ENCODE measurements at places on chromosomes 1 and 21.

DNA sequence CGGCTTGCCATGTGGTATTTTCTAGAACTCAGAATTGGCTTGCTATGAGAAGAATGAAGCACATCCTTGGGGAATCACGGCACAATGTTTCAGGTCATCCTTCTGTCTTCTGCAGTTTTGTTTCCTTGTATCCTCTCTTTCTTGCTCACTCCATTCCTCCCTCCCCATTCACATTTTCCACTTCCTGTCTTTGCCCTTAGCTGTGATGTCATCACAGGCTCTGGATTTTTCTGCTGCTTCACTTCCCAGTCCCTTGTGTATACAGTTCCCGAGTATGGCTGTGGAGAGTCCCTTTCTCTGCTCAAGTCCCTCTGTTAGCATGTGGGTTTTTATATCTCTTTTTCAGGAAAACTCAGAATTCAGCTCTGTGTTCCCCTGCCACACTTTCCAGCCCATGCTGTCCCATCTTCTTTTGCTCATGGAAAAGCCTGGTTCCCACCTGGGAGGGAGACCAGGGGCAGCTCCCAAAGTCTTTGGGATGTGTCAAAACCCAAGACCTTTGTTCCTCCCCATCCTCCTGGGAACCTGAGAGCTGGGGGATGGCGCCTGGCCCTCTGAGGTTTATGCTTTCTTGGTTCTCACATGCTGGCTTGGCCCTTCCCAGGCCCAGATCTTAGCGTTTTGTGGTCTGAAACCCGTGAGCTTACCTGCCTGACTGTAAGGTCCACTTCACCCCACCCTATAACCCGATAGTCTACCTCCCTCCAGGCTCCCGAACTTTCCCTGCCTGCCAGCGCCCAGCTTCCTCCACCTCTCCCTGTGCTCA is 4.8 kb upstream of the RGS16 start:
- DNase-seq = no peak

DNA sequence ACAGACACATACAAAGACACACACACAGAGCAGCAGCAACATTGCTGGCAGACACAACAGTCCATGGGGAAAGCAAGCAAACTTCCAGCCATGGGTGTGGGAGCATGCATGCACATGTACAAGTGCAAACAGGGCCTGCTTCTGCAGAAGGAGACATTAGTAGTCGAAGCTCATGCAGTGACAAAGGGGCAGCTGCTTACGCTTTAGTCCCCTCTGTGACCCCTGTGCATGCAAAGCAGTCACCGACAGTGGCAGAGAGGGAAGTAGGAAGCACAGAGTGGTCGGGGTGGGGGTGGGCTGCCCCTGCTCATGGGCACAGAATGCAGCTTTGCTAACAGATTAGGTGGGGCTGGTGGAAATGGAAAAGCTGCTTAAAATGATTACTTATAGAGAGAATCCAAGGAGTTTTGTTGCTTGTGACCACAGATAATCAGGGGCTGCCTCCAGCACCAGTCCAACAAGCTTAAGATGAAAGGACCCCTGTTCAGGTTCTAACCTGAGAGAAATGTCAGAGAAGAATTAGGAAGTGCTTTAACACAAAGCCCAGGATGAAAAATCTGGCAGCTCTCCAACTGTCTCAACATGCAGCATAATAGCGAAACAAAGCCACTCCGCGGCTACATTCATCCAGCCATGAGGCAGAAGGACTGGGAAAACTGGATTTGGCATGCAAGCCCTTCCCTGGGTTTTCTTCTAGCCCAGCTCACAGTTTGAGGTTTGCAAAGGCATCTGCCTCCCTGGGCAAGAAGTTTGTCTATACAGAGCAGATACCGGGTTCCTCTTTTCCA is 378.9 kb downstream of the KCNH1 start:
- no peak for DNase-seq

DNA sequence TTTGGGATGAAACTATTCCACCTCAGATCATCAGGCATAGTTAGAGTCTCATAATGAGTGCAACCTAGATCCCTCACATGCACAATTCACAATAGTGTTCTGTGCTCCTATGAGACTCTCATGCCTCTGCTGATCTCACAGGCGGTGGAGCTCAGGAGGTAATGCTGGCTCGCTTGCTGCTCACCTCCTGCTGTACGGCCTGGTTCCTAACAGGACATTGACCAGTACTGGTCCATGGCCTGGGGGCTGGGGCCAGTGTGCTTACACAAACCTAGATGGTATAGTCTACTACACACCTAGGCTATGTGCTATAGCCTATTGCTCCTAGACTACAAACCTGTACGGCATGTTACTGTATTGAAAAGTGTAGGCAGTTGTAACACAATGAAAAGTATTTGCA is 448.4 kb downstream of the RPS6KC1 start:
- no peak for DNase-seq

GRCh38 chr1:68188644-68189340 is 43.5 kb downstream of the WLS start:
- no peak for DNase-seq

GRCh38 chr1:44259090-44259489 is 45.8 kb downstream of the DMAP1 start:
- no peak for DNase-seq

- DNase-seq = no peak
Measured at GRCh38 chr1:7233237-7233540, 447.9 kb downstream of the CAMTA1 start.

GRCh38 chr1:144551543-144552424 is 40.9 kb upstream of the PPIAL4F start:
- DNase-seq = no peak

DNA sequence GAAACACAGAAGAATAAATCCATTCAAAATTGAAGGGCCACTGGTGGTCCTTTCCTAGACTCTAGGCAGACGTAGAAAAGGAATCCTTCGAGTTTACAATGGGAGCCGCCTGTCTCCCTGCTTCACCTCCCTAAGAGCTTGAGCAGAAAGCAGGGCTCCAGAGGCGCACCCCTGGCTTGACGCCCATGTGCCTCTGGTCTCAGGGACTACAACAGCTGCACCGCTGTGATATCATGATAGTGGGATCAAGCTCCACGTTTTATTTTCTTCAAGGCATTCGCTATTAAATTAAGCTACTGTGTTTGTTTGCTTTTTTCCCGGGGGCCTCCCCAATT is 403 bp upstream of the C1orf122 start:
- DNase-seq = no peak

GRCh38 chr1:147726168-147726567 is 34.2 kb downstream of the GJA5 start:
- DNase-seq = no peak

GRCh38 chr1:198903621-198904020 is 264.8 kb downstream of the PTPRC start:
- no peak for DNase-seq

GRCh38 chr1:205662135-205662738 is 18.1 kb downstream of the SLC45A3 start:
- no peak for DNase-seq

DNA sequence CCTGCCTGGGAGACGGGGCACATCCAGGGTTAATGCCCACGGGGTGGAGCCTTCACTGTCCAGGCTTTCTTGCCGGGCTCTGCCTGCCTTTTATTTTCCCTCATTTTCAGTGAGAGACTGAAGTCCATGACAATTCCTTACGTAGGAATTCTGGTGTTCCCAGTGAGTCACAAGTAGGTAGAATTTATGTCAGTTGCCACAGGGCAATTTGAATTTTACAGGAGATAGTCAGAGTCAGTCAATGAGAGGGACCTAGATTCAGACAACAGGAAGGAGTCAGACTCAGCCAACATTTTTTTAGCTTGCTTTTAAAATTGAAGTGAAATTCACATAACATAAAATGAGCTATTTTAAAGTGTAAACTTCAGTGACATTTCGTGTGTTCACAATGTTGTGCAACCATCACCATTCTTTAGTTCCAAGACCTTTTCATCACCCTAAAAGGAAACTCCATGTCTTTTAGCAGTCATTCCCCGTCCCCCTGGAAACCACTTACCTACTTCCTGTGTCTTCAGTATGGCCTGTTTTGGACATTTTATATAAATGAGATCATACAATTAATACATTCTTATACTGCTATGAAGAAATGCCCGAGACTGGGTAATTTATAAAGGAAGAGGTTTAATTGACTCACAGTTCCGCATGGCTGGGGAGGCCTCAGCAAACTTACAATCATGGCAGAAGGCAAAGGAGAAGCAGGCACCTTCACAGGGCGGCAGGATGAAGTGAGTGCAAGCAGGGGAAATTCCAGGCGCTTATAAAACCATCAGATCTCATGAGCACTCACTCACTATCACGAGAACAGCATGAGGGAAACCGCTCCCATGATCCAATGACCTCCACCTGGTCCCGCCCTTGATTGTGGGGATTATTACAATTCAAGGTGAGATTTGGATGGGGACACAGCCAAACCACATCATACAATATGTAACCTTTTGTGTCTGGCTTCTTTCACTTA is 14.6 kb downstream of the AJAP1 start:
- no peak for DNase-seq

- no peak for DNase-seq
Measured at GRCh38 chr1:30930631-30931173, 22.1 kb upstream of the SDC3 start.

DNA sequence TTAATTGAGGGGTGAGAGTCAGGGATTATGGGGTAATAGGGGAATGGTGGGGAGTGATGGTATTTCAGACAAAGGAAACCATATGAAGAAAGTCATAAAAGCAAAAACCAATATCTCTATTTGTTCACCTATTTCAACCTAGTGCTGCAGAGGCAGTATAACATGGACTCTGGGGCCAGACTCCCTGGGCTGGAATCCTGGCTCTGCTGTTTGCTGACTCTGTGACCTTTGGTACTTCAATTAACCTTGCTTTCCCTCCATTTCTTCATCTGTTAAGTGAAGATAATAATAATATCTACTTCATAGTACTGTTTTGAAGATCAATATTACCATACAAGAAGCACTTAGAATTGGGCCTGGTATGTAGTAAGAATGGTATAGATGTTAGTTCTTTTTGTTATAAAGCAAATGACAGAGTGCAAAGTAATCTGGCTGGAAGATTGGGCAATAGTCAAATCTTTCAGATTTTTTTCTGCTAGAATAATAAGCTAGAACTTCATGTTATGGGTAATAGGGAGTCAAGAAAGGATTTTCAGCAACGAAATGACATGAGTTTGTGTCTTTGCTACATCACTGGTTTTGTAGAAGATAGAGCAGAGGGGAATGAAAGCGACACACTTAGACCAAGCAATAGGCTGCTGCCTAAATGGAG is 9.0 kb downstream of the EPHX4 start:
- no peak for DNase-seq

- DNase-seq = no peak
Measured at GRCh38 chr1:52937433-52938182, 10.5 kb downstream of the SCP2 start.

DNA sequence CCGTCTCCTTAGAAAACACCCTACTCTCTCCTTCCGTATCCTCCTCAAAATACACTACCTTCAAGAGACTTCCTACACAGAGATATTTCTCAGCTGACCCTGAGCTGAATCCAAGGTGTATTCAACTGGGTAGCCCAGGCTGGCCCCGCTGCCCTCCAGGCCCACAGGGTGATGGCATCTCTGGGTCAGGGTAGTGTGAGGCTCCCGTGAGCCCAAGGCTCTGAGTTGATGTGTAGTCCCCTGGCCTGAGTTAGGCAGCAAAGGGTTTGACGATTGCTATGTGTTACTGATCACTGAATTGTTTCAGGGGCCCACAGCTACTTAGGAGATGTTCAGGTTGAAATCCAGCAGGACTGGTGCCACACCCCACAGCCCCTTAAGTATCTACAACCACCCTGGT is 6.7 kb downstream of the INAVA start:
- DNase-seq = no peak

GRCh38 chr1:208763971-208764370 is 519.8 kb upstream of the PLXNA2 start:
- DNase-seq = no peak
